ENCODE measurements at places on chromosomes 4 and X. TPM values are rescaled to one million over a fixed set of nuclear protein-coding genes. Genes with fewer than 3 reads are reported as not detected.

DNA sequence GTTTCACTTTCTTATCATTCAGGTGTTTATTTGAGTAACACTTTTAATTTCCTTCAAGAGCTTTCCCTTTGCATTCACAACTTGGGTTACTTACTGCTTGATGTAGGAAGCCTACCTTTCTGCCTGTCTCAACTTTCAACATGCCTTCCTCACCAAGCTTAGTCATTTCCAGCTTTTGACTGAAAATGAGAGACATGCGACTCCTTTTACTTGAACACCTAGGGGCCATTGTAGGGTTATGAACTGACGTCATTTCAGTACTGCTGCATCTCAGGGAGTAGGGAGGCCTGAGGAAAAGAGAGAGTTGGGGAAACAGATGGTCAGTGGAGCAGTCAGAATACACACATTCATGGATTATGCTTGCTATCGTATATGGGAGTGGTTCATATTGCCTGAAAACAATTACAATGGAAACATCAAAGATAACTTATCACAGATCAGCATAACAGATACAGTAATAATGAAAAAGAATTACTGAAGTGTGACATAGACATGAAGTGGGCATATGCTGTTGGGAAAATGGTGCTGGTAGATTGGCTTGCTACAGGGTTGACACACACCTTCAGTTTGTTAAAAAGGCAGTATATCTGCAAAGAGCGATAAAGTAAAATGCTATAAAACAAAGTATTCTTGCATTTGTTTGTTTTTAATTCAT is 25.7 kb downstream of the USP53 start:
- no peak for DNase-seq

DNA sequence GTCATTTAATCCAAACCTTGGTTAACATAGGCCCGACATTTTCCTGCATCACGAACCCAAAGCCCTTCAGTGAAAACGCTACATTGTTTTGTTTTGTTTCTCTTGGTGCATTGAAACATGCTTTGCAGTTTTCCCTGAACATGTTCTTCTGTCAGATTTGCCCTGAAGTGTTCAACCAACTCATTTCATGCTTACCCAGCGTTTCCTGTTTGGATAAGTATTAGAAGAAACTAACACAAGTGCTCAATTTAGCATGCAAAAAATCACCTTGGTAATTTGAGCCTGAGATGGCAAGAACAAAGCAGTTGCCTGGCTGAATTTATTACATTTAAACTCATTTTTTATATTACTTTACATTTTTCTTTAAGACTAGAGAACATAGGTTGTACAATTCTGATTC is 160.1 kb upstream of the VCX3A start:
- no peak for DNase-seq

GRCh38 chr4:87005690-87006425 is 71.0 kb downstream of the AFF1 start:
- DNase-seq: peak; percentile 49

DNA sequence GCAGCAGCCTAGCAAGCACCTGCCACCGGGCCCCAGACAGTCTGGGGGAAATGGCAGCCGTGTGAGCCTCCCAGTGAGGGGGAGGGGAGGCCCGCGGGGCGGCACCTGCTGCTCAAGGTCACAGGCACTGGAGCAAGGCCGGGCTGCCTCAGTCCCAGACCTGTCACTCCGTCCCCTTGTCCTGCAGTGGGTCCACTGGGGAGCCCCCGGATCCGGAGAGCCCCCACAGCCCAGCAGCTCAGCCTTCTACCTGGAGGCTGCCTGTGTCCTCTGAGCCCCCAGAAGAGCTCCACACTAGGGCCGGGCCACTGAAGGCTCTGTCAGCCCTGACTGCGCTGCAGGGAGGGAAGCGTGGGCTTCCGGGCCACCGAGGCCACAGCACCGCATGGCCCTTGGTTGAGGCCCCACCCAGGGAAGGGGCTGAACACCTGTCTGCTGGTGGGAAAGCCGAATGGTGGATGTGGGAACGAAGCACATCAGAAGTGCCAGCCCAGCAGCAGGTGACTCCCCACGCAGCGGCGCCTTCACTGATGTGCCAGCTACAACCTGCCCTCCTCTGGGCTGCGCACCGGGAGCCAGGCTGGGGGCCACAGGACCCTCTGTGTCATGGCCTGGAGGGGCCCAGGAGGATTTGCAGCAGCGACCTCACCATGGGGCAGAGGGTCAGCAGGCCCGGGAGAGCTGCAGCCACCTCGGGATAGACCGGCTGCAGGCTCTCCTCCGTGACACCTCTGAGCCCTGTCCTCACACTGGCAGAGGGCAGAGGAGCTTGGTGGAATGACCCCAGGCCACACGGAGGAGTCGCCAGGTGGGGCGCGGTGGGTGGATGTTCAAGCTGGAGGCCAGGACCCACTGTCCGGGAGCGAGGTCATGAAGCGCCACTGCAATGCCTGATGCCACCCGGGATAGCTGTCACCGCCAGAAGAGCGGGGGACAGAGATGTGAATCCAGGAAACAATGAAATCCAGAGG is 35.0 kb upstream of the MXD4 start:
- no peak for DNase-seq

DNA sequence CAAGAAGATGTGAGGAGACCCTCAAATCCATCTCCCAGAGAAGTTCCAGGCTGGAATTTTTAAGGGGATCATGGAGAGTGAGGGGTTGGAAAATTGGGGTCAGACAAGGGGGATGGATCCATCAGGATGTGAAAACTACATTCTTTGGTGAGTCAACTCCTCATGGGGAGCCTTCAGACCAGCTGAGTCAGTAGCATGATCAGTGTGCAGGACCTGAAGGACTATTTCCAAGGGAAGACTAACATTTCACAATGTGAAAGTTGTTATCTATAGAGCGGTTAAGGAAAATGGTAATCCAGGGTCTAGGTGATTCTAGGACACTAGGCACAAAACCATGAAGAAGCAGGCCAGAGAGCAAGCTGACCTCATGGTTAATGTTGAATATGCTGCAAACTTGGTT is 38.6 kb upstream of the CEP135 start:
- no peak for DNase-seq

GRCh38 chr4:25981749-25982148 is 67.7 kb downstream of the SMIM20 start:
- DNase-seq: no peak

DNA sequence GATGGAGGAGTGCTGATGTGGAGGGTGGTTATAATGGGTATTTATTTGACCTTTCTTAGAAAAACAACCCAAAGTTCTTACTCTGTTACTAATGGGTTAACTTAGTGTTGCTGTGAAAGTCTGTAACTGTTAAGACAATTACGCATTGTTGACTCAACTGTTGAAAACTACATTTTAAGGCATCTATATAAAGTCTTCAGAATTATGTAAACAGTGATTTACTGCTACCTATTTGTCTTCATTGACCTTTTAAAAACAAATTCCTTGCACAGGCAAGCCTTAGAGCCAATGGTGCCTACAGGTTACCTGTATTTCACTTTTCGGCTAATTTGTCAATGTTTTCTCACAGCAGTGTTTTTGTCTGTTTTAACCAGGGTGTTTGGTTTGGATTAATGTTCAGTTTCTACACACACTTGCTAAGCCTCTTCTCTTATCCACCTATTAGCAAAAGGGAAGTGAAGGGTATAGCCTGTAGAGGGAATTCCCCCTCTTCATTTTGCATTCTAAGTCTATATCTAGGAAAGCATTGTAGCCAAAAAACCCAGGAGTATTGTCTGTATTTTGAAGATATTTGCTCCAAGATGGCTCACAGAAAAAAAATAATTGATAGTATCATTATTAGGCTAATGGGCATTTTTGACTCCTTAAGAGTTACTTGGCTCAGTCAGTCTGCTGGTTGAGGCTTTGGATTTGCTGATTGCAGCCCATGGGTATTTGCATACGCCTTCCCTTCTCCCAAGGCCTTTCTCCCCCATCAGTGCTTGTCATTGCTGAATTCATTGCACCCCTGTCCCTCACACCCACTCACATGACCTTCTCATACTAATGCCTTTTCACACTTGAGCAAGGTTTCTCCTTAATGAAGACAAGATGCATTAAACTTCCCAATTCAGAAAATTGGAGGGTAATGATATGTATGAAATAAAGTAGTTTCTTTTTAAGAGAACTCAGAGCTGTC is 30.5 kb downstream of the AFF1 start:
- no peak for DNase-seq

GRCh38 chr4:145732001-145732815 is 52.3 kb downstream of the C4orf51 start:
- no peak for DNase-seq

Gene FANCB
- 20.9 TPM for total RNA-seq

Gene NKX3-2
- not detected for total RNA-seq

DNA sequence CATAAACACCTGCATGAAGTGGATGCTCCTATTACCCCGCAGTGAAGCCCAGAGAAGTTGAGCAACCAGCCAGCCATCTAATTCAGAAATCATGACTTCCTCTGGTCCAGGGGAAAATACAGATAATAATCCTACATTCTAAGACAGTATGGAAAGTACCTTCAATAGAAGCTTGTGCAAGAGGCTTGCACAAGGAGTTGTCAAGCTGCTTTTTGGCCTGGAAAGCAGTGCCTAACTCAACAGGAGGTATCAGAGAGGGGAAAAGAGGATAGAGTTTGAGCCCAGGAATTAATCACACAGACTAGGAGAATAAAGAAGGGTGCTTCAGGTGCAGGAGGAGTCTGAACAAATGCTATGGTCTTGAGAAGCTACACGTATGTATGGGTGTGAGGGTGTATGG is 26.7 kb downstream of the TMEM192 start:
- no peak for DNase-seq

DNA sequence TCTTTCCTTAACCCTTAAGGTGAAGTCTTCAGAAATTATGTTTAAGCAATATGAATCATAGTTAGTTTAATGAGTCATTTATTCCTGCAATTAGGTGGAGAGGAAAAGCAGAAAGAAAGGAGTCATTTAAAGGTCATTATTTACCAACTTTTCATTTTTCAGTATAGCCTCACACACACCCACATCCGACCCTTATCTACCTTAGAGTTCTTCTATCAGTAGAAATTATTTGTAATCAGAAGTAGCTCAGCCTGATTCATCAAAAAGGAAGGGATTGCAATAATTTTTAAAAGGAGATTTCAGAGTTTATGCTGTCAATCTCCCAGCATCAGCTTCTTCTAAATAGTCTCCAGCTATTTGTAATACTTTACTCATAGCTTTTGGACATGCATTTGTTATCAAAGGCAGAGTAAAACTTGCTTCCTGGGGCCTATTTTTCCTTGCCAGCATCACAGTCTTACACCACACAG is 5.9 kb downstream of the ANXA10 start:
- DNase-seq: no peak

DNA sequence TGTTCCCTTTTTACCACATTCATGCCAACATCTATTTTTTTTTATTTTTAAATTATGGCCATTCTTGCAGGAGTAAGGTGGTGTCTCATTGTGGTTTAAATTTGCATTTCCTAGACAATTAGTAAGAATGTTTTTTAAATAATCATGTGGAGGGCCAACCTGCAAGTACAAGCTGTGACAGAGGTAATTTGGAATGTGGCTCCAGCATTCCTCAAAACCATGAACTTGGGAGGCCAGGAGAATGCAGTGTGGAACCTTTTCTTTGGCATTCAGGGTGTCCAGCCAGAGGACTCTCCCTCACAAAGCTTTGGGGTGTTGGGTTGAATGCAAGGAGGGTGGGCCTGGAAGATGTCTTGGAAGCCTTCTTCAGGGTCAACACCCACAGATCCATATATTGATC is 7.3 kb upstream of the TMEM185A start:
- DNase-seq: no peak

- DNase-seq: no peak
Observed at GRCh38 chr4:47071901-47072341, 40.6 kb downstream of the GABRB1 start.

Gene HGFAC
- total RNA-seq: not detected

DNA sequence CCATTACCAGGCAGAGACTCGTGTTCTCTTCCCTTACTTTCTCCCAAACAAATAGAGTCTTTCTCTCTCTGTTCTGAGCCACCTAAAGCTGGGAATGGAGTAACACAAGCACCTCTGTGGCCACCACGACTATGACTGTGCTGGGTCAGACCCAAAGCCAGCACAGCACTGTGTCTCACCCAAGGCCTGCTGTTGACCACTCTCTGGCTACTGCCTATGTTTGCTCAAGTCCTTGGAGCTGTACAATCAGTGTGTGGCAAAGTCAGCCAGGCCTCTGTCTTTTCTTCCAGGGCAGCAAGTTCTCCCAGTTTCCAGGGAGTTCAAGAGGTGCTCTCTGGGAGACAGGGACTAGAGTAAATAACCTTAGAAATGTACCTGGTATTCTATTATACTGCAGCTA is 239.4 kb downstream of the FAM47A start:
- no peak for DNase-seq

- no peak for DNase-seq
Observed at GRCh38 chr4:124753941-124754581, 41.5 kb upstream of the ANKRD50 start.

DNA sequence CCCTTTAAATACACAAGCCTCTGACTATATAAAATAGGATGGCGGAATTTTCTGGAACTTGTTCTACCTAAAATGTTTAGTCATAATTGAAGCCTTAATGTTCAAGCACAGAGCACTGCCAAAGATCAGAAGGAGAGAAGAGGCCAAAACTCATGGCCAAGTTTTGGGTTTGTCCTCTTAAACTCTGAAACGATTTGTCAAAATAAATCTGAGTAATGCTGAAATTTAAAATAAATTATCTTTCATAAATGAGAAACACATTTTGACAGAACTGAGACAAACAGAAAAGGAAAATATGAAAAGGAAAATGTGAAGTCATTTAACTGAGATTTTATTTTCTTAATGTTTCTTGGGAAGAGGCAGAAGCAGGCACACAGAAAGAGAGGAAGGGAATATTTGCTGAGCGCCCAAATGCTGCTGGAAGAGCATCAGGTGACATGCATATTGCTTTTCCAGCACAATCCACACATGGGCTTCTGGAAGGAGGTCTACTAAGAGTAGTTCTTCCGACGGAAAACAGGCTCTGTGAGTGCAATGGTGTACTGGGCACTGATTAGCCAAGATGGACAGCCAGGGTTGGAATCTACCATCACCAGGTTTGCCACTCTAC is 47.4 kb upstream of the ZNF518B start:
- no peak for DNase-seq

- no peak for DNase-seq
Observed at GRCh38 chr4:164771088-164771487, 17.2 kb downstream of the SMIM31 start.

Gene ARMCX5
- 8.1 TPM for total RNA-seq

DNA sequence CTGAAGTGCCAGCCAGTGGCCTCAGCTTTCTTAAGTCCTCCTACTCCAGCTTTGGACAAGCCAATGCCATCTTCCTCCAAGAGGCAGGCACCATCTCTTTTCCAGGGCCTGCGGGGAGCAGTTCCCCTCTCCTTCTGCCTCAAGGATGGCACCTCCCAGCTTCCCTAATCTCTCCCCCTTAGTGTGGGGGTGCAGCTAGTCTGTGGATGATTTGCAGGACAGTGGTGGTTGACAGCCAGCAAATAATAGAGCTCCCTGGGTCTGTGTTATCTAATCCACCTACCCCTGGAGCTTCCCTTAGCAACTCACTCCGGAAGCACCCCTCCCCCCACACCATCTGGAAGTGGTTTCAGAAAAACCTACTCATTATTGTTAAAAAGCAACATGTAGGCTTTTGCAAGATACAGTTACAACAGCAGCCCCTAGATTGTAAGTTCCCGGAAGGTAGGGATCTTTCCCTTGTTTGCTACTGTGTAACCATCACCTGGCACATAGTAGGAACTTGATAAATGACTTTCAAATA is 247.1 kb downstream of the BCOR start:
- no peak for DNase-seq

GRCh38 chr4:177480795-177481194 is 38.6 kb upstream of the AGA start:
- DNase-seq: no peak

GRCh38 chrX:119607018-119607389 is 780 bp upstream of the NKRF start:
- no peak for DNase-seq

Gene NPY2R
- total RNA-seq: not detected

GRCh38 chrX:120429776-120430540 is 39.1 kb downstream of the LAMP2 start:
- no peak for DNase-seq

Data from activated naive CD4-positive, alpha-beta T cell treated with anti-CD3 and anti-CD28 coated beads, Interleukin-2, amount 50 U/mL, for 72 hours (primary cell).